Activated CD8-positive, alpha-beta memory T cell treated with anti-CD3 and anti-CD28 coated beads for 4 hours (primary cell): ENCODE measurements at places on chromosomes 3 and 15.

- DNase-seq = no peak
Observed at GRCh38 chr15:101063212-101063611, 144.1 kb downstream of the LRRK1 start.

GRCh38 chr3:53804697-53805462 is 41.3 kb downstream of the CHDH start:
- no peak for DNase-seq

GRCh38 chr3:122563717-122564025 is 429 bp downstream of the PARP9 start:
- no peak for DNase-seq

- no peak for DNase-seq
Observed at GRCh38 chr15:99279290-99279689, 28.0 kb downstream of the LRRC28 start.

DNA sequence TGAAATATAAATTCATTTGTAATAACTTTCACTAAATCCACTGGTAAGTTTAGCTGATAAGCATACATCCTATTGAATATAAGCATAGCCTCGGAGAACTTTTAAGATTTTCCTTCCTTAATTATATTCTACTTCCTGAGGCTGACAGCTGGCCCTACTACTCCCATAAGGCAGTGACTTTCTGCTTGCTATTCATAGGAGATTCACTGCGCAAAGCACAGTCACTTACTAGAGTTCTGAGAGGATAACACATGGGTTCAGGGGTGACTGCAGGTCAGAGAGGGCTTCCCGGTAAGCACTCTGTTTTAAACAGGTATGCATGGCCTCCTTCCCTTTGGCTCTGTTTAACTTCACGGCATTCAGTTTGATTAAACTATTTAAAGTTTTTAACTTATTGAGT is 75.8 kb downstream of the FAIM start:
- DNase-seq = no peak

DNA sequence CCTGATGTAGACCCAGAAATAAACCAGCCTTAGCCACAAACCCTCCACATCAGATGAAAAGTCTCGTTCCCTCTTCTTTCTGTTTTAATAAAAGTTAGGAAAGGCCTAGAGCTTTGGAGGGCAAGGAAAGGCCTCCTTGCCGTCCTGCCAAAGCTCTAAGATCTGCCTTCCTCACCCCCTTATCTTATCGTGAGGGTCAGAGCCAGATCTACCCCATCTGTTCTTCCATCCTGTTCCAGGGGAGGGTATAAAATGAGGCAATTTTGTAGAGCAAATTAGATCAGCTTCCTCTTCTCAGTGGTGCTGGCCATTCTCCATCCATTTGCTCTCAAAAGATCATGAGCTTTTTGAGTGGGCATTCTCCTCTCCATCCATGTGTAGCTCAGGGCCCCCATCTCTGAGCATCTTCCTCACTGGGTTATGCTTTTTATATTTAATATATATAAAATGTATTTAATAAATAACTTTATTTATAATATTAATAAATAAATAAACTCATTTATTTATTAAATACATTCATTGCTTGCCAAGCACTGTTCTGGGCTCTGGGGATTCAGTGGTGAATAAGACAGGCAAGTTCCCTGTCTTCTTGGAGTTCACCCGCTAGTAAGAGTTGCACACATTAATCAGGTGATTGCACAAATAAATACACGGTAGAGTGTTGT is 2.0 kb upstream of the SLC24A1 start:
- DNase-seq = no peak

GRCh38 chr3:9690451-9691450 is 12.9 kb upstream of the CPNE9 start:
- DNase-seq = no peak

- DNase-seq = no peak
Observed at GRCh38 chr3:2454865-2455264, 356.2 kb downstream of the CNTN4 start.

DNA sequence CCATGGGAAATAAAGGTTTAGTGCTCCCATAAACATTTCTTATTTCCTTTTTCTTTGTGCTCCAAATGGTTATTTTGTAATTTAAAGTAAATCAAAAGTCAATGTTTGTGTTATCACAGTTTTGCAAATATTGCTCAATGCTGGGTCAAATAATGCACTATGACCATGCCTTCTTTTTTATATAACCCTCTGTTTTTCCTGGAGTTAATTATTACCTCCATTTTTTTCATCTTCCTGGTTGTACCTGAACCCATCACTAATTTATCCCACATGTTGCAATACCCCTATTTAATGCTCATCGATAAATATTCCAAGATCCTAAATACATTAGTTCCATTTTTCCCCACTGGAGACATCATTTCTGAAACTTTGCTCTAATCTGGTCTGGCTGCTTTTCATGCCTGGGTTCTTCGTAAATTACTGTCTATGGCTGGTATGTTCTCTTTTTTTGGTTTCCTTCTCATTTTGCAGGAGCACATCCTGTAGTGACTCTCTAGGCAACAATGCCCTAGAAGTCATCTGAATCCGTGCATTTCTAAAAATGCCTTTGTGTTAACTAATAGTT is 66.4 kb downstream of the OXNAD1 start:
- no peak for DNase-seq

GRCh38 chr3:40302784-40303183 is 6.7 kb upstream of the EIF1B start:
- DNase-seq = no peak

GRCh38 chr3:149605902-149606301 is 51.9 kb downstream of the WWTR1 start:
- DNase-seq = no peak

- no peak for DNase-seq
Observed at GRCh38 chr3:9291821-9292410, 42.5 kb upstream of the SRGAP3 start.

DNA sequence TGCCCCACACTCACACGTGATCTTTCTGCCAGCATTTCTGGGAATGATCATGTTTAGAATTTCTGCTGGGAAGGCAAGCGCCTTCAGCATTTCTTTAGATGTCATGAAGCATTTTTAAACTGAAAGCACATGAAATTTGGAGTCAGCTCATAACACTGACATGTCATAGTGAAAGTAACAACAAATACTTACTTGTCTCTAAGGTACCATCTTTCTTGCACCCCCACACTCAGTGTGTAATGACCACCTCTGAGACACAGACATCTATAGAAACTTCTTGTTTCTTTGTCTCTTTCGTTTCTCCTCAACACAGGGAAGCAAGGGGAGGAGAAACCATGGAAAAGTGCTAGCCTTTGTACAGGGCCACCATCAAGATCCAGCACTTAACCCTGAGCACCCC is 171.7 kb downstream of the RORA start:
- no peak for DNase-seq

- no peak for DNase-seq
Observed at GRCh38 chr3:11072631-11073030, 80.1 kb downstream of the SLC6A1 start.

GRCh38 chr15:65910341-65910740 is 41.0 kb downstream of the RAB11A start:
- DNase-seq = no peak

GRCh38 chr3:37620071-37620635 is 241.5 kb upstream of the CTDSPL start:
- DNase-seq = no peak

DNA sequence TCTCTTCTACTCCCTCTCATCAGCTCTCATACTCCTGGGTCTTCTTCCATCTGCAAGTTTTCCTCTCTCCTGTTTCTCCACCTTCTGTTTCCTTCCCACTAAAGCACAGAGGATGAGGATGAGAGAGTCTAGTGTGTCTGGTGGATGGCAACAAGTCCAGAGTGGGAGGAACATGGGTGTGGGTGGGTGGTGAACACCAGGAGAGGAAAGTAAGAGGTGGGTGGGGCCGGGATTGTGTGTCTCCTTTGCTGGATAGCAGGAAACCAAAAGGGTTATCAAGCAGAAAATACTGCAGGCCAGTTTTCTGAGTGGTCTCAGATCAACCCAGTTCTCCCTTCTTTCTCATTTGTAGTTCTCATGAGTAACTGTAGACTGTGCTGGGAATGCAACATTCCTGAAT is 52.9 kb upstream of the EPHB1 start:
- DNase-seq = no peak

- DNase-seq = peak; percentile 11
Observed at GRCh38 chr3:149273096-149273751, 51.6 kb upstream of the CP start.

- DNase-seq = no peak
Observed at GRCh38 chr3:10169000-10169496, 4.3 kb downstream of the IRAK2 start.

DNA sequence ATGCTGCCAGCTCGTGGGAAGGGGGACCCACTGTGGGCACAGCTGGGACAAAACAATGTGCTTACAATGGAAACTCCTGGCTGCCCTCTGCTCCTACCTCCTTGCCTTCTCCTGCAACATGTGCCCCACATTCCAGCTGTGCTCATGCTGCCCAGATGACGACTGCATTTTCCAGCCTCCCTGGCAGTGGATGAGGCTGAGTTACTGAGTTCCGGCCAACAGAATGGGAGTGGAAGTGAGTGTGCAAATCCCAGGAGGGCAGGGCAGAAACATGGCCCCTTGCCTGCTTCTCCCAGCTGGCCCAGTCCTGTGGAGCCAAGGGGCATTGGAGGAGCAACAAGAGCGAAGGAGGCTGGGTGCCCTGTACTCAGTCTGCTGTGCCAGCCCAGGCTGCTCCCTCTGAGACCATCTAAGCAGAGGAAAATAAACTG is 17.1 kb downstream of the KLF15 start:
- no peak for DNase-seq

GRCh38 chr3:128326051-128326823 is 140.5 kb downstream of the DNAJB8 start:
- DNase-seq = no peak

GRCh38 chr15:79960502-79961212 is 10.3 kb downstream of the BCL2A1 start:
- no peak for DNase-seq

DNA sequence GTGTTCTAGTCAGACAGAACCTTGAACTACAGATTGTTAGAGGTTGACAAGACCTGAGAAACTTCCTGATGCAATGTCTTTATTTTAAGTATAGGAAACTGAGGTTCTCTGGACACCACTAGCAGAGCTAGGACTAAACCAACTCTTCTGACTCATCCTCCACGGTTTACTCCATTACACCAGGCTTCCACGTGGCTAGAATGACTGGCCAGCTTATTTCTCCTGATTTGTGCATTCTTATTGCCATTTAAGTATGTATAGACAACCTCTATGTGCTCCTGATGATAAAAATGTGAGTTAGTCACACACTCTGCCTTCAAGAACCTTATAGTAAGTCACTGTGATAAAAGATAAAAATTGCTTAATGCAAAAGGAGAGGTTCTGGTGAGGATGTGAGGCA is 182.7 kb downstream of the MEX3B start:
- no peak for DNase-seq

GRCh38 chr3:132535575-132536441 is 61.3 kb upstream of the ACKR4 start:
- DNase-seq = peak; percentile 9

GRCh38 chr15:36734366-36734765 is 154.9 kb downstream of the CDIN1 start:
- DNase-seq = no peak

- DNase-seq = no peak
Observed at GRCh38 chr3:188358787-188359493, 205.0 kb downstream of the LPP start.
